ENCODE measurements at places on chromosomes 3 and 15.

- no peak for DNase-seq
Measured at GRCh38 chr3:169661361-169662131, 2.0 kb downstream of the MECOM start.

- no peak for DNase-seq
Measured at GRCh38 chr15:74788683-74789151, 6.8 kb downstream of the CSK start.

DNA sequence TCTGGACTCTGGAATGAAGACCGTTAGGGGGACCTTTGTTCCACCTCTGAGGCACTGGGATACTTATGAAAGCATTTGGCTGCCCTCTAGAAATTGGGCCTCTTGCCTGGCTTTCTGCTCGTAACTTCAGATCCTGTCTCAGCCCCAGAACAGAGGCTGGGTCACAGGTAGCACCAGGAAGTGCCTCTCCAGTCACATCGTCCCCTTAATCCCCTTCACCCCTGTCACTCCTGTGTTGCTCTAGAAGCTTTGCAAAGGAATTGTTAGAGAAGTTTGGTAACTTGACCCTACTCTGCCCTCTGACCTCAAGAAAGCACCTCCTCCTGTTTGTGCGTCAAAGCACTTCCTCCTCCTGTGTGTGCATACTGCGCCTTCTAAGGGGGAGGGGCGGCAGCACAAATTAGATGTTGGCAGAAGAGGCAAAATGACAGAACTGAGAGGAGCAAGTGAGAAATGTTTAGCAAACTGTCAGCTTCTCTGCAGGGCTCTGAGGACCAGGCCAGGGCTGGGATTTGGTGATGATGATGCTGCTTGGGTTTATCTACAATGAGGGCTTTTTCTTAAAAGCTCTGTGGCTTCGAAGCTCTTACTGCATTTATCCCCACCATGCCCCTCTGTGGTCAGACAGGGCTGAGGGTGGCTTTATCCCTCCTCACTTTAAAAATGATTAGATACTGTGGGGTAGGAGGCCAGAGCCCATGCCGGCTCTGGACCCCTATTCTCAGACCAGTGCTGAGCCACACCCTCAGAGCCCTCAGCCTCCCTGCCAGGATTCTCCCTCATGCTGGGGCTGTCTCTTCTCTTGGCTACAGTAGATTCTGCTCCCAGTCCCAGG, 76.2 kb downstream of the LARS2 start:
- no peak for DNase-seq

DNA sequence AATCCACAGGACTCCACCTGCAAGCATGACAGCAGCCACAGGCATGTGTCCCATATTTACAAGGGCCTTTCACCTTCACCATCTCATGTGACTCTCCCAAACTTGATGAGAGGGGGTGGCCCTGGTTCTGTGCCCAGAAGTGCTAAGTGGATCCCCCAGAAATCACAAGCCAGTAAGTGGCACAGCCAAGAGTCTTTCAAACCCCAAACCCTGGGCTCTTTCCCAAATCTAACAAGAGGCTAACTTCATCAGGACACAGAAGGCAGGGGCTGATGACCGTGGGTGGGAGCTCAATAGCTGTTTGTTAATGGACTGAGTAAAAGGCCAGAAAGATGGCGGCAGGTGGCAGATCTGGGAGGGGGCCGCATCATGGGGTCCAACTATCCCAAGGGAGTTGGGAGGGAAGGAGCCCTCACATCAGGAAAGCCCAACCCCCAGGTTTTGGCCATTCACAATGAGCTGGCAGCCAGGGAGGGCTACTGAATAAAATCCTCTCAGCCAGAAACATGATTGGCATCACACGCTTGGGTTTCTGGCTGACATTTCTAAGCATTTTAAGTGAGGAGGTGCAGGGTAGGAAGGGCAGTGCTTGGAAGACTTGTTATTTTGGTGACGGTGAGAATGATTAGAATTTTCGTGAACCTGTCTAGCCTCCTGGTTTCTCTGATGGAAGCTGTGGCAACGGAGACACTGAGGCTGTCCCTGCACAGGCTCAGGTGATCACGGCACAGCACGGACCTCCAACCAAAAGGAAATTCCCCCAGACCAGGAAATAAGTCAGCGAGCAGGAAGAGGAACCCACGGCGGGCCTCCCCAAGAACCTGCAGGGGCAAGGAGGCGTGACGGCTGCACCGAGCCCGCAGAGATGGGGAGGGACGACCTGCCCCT, 109.3 kb downstream of the OXNAD1 start:
- no peak for DNase-seq

GRCh38 chr15:86570738-86571137, 491.1 kb downstream of the AGBL1 start:
- DNase-seq = no peak
